ENCODE measurements at places on chromosomes 7 and 10.

GRCh38 chr7:99899830-99900519, 19.4 kb downstream of the TRIM4 start:
- no peak for DNase-seq

GRCh38 chr10:101773923-101774588, 1.9 kb downstream of the FGF8 start:
- DNase-seq, result no peak

DNA sequence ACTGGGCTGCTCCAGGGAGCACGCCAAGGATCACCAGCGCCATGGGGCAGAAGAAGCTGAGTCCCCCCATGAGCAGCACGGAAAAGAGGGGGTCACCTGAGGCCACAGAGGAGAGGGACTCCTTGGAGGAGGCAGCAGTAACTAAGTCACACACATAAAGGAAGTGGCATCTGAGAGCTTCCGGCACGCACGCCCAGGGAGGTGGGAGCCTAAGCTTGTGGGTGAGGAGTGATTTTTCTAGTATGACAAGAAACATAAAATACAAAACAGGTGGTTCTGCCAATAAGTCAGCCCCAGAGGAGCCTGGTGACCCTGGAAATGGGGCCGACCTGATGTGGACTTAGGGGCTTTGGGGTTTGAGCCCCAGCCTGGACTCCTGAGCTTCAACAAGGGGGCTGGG, 60.8 kb downstream of the CARD11 start:
- peak; percentile 69 for DNase-seq

DNA sequence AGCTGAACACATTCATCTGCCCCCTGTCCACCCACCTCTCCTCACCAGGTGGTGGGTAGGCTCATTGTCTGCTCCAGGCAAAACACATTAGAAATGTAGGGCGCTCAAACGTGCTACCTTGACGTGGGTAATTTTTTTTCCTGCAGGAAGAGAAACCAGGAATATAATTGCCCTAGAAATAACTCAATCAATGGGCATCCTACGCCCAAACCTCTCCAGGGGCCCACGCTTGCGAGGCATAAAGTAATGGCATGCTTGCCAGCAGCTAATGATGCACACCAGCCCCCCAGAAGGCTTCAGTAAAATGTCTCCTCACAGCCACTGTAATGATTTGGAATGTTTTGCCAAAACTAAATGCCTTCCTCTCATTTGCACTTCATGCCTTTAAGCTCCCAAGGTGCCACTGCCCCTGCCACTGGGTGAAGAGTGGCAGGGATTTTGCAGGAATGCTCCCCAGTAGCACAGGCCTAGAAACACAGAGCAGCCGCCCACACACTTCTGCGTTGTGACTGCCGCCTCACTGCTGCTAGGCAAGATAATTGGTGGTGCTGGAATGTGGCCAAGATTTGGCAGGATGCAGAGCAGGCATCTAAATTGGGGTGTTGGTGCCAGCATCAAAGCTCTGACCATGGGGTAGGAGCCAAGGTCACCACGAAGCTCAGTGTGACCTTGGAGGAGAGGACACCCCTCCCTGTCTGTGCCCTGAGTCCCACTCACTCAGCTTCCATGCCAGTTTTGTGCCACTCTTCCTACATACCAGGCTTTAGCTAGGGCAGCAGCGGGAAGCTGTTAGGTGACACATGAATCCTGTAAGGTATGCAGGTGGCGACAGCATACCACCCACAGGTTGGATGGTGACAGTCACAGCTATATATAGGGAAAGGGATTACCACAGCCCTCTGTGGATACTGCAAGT, 48.7 kb upstream of the PPP1R3C start:
- DNase-seq, result no peak

- no peak for DNase-seq
Measured at GRCh38 chr10:101114646-101115045, 16.5 kb upstream of the TLX1 start.

- DNase-seq, result no peak
Measured at GRCh38 chr7:112669306-112669705, 120.9 kb downstream of the TMEM168 start.

GRCh38 chr7:83649701-83650100, 762 bp upstream of the SEMA3E start:
- no peak for DNase-seq

DNA sequence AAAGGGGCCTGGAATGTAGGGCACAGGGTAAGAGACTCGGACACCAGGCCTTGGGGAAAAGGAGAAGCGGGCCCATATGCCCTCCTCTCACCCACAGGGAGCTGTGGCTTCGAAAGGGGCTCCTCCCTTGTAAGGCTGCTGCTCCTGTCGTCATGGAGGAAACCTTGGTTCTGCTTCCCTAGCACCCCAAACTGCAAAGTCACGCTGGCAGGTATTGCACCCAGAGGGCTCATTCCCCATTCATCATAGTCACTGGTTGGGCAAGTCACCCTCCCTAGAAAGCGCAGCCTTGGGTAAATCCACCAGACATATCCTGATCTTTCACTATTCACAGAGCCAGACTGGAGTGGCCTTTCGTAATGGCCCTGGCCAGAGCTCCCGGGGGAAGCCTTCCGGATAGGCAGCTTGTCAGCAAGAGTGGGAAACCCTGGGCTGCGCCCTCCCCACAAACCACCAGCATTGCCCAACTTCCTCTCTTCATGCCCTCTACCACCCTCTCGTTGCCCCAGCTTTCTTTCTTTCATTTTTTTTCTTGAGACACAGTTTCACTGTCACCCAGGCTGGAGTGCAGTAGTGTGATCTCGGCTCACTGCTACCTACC, 121.0 kb downstream of the HIP1 start:
- DNase-seq, result peak; percentile 71

DNA sequence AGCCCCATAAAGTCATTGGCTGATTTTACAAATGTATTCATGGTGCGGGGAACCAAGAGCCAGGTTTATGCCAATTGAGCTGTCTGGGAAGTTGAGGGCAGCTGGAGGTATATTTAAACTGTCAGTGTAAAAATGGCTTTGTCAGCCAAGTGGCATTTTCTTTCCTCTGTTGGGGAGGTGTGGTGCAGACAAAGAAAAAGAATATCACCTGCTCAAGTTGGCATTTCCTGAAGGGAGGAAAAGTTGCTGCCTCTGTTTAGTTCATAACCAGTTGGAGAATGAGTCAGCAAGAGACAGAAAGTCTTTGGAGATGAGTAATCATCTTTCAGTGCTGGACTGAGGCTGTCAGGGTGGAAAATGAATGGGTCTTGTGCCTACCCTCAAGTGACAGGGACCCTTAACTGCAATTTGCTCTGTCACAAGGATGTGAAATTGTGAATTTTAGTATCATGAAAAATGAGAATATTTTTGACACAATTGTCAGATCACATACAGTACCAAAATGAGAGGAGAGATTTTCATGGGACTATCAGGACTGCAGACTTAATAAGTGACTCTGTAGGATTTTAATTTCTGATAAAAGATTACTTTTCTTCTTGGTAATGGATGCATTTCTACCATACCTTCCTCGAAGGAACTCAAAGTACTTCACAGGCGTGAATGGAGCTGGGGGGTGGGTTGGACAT, 137.3 kb downstream of the ANLN start:
- DNase-seq, result no peak

- no peak for DNase-seq
Measured at GRCh38 chr10:43239756-43240155, 27.1 kb downstream of the RASGEF1A start.

DNA sequence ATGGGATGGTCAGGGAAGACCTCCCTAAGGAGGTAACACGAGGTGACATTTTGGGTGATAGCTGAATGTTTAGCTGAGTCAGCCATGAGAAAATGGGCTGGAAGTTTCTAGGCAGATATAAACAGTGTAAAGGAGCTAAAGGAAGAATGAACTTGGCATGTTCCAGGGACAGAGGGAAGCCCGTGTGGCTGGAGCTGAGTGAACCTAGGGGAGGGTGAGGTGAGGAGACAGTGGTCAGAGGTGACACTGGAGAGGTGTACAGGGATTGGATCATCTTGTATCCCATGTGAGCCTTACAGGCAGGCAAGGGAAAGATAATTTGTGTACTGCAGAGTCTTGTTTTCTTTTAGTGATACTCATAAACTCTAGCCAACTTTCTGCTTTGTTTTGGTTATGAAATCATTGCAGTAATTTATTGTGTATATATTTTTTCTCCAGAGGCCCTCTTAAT, 1.8 kb downstream of the STARD3NL start:
- no peak for DNase-seq

DNA sequence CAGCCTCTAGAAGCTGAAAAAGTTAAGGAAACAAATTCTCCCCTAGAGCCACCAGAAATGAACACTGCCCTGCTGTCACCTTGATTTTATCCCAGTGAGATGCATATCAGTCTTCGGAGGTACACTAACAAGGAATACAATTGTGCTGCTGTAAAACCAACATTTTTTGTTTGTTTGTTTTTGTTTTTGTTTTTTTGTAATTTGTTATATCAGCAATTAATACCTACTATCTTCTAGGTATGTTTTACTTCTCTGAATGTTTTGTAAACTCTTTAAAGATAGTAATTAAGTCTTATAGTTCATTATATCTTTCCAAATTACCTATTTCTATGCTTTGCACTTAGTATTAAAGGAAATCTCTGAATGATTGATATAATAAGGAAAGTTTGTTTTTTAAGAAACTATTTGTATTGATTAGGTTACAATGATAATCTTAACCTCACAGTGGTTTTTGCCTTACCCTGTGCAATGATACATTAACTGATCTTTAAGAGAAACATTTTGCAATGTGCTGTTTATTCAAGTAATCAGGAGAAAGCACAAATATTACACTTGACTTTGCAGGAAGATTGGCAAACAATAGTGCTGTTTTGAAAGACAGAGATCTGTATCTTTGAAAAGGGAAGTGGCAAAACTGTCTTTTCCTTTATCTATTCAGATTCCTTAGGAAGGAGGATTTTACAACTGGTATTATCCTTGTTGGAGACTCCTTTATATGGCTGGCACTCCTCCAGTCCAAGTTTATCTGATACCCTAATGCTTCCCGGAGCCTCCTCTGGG, 11.3 kb upstream of the HGF start:
- no peak for DNase-seq

DNA sequence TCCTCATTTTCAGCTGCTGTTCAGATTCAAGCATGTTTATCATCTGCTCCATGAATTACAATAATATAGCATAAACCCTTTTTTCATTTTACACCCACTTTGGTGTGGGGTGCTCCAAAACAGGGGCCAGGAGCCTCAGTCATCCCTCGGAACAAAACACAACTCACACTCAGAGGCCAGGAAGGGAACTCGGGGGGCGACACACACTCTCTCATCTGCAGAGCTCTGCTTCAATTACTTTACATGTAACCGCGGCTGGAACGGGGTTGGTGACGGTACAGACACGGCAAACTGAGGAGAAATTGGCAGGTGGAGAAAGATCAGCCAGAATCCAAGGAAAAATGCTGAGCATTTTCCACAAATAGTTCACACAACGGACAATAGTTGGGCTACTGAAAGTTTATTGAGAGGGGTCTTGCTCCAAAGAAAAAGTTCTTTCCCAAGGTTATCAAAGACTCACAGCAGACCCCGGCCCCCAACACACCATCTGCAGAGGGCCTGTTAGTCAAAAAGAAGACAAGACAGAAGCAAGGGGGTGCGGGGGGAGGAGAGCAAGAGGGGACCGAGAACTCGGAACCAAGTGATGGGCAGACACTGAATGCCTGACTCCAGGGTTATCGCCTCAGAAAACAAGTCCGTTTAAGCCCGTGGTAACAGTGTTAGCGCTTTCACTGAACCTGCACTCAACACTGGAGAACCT, 20.5 kb downstream of the DIP2C start:
- no peak for DNase-seq

GRCh38 chr10:127013211-127013656, 108.0 kb downstream of the DOCK1 start:
- no peak for DNase-seq

DNA sequence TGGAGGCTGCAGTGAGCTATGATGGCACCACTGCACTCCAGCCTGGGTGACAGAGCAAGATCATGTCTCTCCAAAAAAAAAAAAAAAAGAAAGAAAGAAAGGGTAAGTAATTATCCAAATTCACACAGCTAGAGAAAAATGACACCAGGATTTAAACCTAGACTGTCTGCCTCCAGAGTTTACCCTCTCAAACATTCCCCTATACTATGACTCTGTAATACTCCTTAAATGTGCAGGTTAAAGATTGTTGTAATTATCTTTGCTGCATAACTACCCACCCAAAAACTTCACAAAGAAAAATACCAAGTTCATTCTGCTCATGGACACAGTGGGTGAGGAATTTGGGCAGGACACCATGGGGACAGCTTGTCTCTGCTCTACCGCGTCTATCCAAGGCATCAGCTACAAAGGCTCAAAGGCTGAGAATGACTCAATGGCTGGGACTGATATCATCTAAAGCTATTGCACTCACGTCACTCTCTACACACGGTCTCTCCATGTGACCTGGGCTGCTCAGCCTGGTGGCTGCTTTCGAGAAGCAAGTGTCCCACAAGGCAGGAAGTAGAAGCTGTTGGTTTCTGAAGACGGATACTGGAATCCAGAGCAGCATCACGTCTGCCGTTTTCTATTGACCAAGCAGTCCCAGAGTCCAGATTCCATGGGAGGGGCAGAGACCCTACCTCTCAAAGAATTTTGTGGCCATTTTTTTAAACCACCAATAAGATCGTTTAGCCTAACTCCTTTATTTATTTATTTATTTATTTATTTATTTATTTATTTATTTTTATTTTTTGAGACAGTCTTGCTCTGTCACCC, 185.7 kb upstream of the AUTS2 start:
- peak; percentile 22 for DNase-seq

DNA sequence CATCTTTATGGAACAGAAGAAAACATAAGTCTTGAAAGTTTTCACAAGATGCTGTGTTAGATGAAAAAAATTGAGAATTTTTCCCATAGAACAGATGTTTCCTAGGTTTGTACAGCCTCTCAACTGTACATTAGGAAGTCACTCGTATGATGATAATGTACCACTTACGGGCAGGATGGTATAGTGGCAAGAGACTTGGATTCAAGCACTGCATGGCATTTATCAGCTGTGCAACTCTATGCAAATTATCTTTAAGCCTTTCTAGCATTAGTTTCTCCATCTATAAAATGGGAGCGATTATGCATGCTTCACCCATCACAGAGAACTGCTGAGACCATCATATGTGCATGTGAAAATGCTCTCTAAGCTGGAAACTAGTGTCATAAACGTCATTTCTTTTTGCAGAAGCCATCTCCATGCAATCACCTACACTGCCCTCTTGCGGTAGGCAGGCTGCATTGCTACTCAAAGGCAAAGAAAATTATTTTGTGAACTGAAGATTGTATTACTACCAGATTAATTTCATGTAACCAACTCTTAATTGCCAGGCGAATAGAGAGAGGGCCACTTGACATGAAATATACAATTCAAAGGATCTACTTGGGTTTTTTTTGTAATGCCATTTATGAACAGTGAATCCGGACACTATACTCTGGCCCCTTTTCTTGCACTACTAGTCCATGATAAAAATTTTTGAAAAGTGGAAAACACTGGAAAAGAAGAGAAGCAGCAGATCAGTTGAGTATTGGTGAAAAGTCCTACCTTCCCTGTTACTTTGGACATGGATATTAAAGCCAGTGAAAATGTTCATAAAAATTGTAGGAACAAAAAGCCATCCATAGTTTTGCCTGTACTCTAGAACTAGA, 102.3 kb downstream of the JAZF1 start:
- DNase-seq, result peak; percentile 41

DNA sequence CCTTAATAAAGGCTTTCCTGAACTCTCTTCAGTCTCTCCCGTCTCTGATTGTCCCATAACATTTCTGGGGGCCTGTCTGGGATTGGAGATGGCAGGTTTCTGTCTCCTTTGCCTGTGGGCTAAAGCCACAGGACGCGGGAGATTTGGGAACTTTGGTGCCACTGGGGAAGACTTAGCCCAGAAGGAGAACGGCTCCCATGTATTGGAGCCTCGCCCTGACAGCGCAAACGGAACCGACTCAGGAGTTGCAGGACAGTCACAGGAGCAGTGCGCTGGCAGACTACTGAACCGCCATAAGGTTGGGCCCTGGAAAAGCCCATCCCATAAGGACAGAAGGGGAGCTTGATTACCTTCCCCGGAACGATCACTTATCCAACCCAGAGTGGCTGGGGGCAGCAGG, 7.1 kb upstream of the ZNF33B start:
- DNase-seq, result no peak

Measured in CD4-positive, alpha-beta T cell treated with Interleukin-1 beta for 1 hour (primary cell).